OCI-LY7 (cell line): ENCODE measurements at places on chromosomes 16 and 17.

- DNase-seq = no peak
Observed at GRCh38 chr17:49362723-49363117, 670 bp upstream of the ZNF652 start.

GRCh38 chr17:72466199-72466598 is 345.4 kb downstream of the SOX9 start:
- no peak for DNase-seq

GRCh38 chr16:49748322-49748721 is 107.6 kb downstream of the ZNF423 start:
- no peak for DNase-seq

DNA sequence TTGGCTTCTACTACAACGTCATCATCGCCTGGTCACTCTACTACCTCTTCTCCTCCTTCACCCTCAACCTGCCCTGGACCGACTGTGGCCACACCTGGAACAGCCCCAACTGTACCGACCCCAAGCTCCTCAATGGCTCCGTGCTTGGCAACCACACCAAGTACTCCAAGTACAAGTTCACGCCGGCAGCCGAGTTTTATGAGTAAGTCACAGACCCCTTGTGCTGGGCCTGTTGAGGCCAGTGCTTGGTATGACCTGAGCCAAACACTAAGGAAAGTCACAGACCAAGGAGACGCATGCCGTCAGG is 16.1 kb downstream of the SLC6A2 start:
- no peak for DNase-seq

DNA sequence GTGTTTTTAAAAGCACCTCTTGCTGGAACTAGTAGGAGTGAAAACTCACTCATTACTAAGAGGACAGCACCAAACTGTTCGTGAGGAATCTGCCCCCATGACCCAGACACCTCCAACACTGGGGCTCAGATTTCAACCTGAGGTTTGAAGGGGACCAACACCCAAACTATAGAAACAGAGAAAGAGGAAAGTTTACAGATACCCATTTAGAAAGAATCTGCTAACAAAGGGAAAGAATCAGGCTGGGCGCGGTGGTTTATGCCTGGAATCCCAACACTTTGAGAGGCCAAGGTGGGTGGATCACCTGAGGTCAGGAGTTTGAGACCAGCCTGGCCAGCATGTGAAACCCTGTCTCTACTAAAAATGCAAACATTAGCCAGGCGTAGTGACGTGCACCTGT is 3.4 kb upstream of the CSNK1D start:
- DNase-seq = no peak

- DNase-seq = no peak
Observed at GRCh38 chr17:4645642-4646041, 4.2 kb upstream of the ALOX15 start.

GRCh38 chr17:31573047-31573446 is 181.6 kb downstream of the RAB11FIP4 start:
- no peak for DNase-seq

- DNase-seq = peak; percentile 97
Observed at GRCh38 chr17:28812091-28812747, 30.4 kb downstream of the FAM222B start.

GRCh38 chr16:3983081-3983520 is 102.6 kb upstream of the CREBBP start:
- DNase-seq = no peak

GRCh38 chr16:73068541-73069401 is 20.8 kb upstream of the ZFHX3 start:
- DNase-seq = no peak

DNA sequence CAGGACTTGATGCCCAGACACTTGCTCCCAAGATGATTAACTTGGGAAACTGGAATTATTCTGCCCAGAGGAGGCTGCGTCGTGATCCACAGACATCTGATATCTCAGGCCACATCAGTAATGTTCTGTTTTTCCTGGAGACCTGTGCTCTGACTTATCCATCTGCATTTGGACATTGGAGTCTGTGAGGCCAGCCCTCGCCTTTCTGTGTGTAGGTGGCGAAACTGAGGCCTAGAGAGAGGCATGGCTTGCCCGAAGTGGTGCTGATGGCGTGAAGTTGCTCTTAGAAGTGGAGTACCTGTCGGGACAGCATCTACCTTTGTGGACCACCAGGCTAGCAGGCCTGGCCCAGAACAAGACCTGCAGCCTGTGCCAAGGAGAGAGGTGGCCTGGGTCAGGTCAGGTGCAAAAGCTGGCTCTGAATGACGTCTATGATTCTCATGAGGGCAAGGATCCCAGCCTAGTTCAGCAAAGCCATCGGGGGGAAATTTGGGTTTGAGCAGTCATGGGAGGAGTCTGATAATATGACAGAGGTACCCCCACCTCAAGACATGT is 186.8 kb upstream of the ZNF469 start:
- DNase-seq = no peak

- DNase-seq = no peak
Observed at GRCh38 chr17:44786551-44787081, 27.8 kb downstream of the ADAM11 start.

- no peak for DNase-seq
Observed at GRCh38 chr16:53057658-53058057, 2.9 kb downstream of the CHD9 start.

DNA sequence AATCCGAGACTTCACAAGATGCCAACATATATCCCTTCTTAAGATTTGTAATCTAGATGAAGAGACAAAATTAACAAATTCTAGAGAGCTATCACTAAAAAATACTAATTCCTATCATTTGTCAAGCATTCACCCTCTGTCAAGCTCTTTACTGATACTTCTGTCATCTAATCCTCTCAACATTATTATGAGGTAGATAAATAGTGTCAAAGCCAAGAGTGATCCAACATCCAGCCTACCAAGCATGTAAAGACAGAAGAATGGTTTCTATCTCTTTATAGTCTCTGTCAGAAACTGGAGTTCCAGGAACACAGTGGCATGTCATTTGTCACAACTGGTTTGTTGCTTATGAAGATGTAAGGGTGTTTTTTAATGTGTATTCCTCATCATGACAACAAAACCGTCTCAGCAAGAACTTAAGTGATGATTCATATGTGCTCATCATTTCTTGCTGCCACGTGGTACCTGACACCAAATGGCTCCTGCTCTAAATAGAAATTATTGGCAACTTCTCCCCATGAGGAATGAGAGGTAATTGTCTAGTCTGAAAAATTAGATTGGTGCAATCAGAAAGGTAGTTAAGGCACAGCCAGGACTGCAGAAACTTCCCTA is 196.8 kb downstream of the TOX3 start:
- DNase-seq = no peak

DNA sequence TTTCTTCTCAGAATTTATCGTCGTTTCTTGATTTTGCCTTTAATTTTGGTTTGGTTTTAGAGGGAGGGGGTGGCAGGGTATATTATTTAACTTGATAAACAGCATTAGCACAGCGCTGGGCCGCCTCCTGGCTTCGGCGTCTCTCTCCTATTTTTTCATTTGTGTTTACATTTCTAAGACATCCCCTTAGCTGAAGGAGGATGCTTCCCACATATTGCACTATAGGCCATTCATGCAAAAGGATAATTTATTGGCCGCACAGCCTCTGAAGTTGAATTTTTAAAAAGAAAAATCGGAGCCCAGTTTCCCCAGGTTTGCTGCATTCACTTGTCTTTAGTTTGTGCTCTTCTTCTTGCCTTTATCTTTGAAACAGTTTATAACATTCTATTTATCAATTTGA is 497.4 kb upstream of the ZFHX3 start:
- DNase-seq = no peak

GRCh38 chr17:4751932-4752331 is 12.2 kb upstream of the CXCL16 start:
- no peak for DNase-seq

DNA sequence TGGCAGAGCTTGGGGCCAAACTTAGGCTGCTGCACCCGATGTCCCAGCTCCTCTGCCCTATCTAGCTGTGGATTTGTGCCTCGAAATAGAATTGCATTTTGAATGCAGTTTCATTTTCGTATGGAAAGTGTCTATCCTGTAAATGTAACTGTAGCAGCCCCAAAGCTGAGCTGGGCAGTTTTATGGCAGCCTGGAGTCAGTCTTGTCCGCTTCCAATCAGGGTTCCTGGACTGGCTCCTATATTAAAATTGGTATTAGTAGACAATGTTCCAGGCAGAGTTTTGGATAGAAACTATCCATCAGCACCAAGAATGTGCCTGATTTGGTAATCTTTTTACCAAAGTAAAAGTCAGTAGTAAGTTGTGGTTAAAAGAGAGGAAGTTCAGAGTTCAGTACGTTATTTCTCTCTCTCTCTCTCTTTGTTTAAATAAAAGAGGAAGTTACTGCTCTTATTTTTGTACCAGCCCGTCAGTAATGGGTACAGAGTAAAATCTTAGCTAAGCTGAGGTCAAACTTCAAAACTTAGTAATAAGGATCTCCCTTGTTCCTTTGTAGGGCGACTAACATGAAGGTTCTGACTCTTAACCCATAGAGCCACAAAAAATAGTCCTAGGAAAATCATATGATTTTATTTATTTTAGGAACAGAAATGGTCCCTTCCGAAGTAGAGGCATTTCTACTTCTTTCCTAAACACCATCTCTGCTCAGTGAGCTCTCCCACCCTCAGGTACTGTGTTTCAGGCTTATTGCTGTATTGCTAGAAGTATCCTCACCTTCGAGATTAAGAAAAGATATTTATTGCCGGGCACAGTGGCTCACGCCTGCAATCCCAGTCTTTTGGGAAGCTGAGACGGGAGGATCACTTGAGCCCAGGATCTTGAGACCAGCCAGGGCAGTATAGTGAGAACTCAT is 28.0 kb downstream of the PRKCB start:
- peak; percentile 86 for DNase-seq

- no peak for DNase-seq
Observed at GRCh38 chr17:27793168-27793905, 7.0 kb downstream of the NOS2 start.

GRCh38 chr16:7004266-7004665 is 328.4 kb upstream of the RBFOX1 start:
- no peak for DNase-seq

DNA sequence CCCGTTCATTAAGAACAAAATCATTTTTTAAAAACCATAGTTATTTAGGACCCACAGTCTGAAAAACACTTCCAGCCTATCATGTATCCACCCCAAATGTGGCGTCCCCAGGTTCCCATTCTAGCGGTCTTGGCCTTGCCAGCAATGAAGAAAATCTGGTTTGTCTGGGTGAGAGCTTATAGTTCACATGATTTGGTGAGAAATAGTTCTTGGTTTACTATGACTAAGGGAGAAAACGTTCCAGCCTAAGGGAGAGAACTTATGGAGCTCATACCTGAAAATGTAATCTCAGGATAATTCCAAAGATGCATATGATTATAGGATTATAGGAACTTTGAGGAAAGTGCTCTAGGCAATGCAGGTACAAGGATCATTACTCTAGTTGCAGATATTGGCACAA is 4.8 kb downstream of the MARVELD3 start:
- DNase-seq = no peak

- peak; percentile 70 for DNase-seq
Observed at GRCh38 chr17:19302791-19303331, 59.7 kb downstream of the B9D1 start.

GRCh38 chr17:27596566-27597187 is 34.3 kb upstream of the LGALS9 start:
- no peak for DNase-seq

- DNase-seq = peak; percentile 15
Observed at GRCh38 chr16:1150511-1150982, 2.4 kb upstream of the CACNA1H start.

DNA sequence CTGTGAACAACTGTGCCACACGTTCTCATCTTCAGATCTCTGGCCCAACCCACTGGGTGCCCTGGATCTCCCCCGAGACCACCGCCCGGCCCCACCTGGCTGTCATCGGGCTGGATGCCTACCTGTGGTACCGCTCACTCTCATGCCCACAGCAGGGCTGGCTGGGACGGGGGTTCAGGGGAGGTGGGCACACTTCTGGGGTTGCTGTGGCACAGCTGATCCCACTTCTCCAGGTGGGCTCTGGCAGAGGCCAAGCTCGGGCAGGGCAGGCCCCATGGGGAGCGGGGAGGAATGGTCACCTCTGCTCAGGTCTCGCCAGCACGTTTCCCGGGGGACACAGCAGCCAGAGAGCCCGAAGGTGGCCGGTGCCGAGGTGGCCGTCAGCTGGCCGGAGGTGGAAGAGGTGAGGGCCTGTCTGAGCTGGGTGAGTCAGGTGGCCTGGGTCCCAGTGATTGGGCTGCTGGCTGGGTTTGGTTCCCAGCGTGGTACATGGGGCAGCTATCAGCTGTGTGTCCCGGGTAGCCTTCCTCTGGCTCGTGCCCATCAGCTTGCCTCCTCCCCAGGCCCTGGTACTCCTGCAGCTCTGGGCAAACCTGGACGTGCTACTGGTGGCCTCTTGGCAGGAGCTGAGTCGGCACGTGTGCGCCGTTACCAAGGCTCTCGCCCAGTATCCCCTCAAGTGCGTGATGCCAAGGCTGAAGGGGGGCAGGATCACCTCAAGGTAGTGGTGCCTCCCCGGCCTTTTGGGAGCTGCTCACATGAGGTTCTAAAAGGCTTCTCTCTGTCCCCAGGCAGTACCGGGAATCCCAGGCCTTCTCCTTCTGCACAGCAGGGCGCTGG is 2.3 kb upstream of the MRPS34 start:
- no peak for DNase-seq

DNA sequence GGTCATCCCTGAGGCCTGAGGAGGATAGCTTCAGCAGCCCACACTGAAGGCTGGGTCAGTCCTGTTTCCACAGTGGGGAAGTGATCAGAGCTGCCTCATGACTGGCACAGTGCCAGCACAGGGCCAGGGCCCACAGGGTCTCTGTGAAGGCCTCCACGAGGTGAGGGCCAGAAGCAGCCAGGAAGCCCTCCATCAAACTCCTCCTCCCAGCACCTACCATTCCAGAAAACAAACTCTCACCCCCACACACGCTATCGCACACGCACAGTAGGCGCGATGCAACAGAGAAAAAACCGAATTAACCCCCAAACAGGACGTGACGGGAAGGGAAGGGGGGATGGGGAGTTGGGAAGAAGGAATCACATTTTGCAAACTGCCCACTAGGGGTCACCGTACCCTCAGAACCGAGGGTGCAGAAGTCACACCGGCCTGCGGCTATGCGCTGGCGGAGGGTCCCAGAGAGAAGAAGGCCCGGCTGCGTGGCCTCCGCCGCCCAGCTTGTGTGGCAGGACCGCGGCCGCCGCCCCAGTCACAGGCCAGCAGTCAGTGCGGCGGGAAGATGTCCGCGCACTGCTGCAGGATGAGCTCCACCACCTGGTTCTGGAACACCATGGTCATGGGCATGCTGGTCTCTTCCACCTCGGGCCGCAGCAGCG is 37.6 kb downstream of the ARHGAP27 start:
- DNase-seq = peak; percentile 60

DNA sequence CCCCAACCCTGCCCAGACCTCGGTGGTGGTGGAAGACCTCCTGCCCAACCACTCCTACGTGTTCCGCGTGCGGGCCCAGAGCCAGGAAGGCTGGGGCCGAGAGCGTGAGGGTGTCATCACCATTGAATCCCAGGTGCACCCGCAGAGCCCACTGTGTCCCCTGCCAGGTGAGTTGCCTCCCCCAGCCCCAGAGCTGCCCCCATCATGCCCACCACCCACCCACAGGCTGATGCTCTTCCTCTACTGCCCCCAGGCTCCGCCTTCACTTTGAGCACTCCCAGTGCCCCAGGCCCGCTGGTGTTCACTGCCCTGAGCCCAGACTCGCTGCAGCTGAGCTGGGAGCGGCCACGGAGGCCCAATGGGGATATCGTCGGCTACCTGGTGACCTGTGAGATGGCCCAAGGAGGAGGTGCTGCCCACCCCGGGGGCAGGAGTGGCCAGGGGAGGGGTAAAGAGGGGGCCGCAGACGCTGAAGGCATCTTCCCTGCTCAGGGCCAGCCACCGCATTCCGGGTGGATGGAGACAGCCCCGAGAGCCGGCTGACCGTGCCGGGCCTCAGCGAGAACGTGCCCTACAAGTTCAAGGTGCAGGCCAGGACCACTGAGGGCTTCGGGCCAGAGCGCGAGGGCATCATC is 8.4 kb downstream of the GALK1 start:
- DNase-seq = no peak

- peak; percentile 17 for DNase-seq
Observed at GRCh38 chr17:28319598-28319935, 567 bp downstream of the TMEM97 start.
